ENCODE measurements at places on chromosomes 7 and 10.

- no peak for DNase-seq
Observed at GRCh38 chr10:14507781-14508180, 177.1 kb upstream of the FRMD4A start.

GRCh38 chr10:106044503-106044902 lies 1120.0 kb downstream of the SORCS1 start:
- no peak for DNase-seq

- no peak for DNase-seq
Observed at GRCh38 chr7:69885431-69885830, 287.2 kb downstream of the AUTS2 start.

GRCh38 chr7:12646139-12646538 lies 41.3 kb upstream of the ARL4A start:
- DNase-seq, result no peak

DNA sequence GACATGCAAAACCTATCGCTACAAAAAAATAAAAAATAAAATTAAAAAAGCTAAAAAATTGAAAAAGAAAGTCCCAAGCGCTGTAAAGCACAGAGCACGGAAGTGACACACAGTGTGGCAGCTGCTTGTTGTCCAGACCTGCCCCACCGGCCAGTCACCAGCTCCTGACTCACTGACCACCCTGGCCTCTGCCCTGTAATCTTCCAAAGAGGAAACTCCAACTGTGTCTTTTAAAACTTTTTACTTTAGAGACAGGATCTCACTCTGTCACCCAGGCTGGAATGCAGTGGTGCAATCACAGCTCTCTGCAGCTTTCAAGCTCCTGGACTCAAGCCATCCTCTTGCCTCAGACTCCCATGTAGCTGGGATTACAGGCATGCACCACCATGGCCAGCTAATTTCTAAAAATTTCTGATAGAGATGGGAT lies 23.6 kb downstream of the GNA12 start:
- DNase-seq, result no peak

DNA sequence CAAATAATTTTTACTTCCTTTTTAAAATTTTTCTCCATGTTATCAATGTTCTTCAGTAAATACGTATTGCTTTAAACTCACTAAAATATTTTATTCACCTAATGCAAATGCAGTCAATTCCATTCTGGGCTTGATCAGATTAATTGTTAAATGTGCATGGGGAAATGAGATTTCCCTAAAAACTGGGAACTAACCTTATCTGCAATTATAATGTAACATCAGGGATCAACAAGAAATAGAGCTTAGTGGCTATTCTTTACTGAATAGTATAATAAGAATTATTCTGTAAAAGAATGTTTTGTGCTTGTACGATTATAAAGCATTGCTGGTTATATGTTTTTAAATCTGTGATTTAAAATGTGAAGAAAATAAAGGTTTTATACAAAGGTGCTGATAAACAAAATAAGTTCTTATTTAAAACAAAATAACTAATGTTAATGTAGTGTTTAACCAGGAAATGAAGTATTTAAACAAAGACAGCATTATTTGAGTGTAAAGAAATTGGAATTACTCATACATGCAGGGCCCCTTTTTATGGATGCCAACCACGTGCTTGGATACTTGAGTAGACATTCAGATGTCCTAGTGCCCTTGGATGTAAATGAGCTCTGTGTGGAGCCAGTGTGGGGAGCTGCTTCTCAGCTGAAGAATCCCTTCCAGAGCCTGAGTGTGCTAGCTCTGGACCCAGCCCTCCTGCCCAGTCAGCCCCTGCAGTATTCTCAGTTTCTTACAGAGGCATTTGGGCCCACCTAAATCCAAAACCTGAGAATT lies 84.2 kb downstream of the REEP3 start:
- DNase-seq, result no peak

- peak; percentile 46 for DNase-seq
Observed at GRCh38 chr7:774161-775109, 47.4 kb upstream of the PRKAR1B start.

DNA sequence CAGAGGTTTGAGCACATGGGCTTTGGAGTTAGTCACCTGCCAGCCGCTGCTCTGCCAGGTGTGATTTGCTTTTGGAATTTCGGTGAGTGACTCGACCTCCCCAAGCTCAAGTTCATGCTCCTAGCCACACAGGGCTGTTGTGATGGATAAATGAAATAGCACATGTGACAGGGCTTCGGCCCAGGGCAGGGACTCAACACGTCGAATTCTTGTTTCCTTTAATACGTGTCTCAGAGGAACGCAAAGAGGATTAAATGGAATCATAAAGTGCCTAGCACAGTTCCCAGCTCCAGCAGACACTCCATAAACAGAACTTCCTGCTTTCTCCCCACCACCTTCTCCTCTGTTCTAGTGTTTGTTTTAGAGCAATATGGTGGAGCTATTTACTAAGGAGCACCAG lies 88.3 kb upstream of the CHST15 start:
- DNase-seq, result no peak

- DNase-seq, result no peak
Observed at GRCh38 chr10:96949039-96949683, 117.1 kb downstream of the LCOR start.

DNA sequence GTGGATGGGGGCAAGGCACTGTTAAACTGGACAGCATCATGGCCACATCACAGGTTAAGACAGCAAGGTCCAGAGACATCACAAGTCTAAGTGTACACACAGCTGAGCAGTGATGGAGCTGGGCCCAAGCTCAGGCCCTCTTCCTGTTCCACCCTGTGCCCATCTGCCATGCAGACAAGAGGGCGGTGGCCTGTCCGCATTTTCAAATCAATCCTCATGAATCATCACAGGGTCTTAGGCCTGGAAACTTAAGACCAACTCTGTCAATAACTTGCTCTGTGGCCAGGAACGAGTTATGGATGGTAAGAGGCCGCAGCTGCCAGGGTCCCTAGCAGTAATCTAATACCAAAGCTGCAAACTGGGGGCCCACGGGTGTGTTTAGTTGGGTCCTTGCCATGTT lies 3.2 kb downstream of the C10orf105 start:
- DNase-seq, result no peak

DNA sequence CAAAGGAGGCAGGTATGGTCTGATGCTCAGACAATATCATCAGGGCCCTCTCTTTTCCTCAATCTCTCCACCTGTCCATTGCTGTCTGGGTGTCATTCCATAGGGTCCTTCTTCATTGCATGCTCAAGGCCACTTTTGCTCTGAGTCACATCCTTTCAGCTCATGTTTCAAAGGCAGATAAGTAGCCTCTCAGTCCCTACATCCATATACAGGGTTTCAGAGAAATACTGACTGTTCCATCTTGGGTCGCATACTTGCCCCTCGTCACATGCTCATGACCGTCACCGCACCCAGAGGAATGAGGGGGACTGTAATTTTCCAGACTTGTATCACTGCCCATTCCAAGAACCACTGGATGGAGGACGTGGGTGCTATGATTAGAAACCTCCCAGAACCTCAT lies 93.4 kb downstream of the FAM107B start:
- DNase-seq, result no peak

- no peak for DNase-seq
Observed at GRCh38 chr7:45985902-45986301, 64.8 kb upstream of the IGFBP3 start.

GRCh38 chr10:26384600-26384999 lies 53.5 kb upstream of the APBB1IP start:
- no peak for DNase-seq

- peak; percentile 29 for DNase-seq
Observed at GRCh38 chr10:29838539-29838938, 203.8 kb upstream of the SVIL start.

- no peak for DNase-seq
Observed at GRCh38 chr10:111323389-111323966, 246.6 kb downstream of the ADRA2A start.

GRCh38 chr7:135326636-135327280 lies 93.1 kb downstream of the STRA8 start:
- no peak for DNase-seq

DNA sequence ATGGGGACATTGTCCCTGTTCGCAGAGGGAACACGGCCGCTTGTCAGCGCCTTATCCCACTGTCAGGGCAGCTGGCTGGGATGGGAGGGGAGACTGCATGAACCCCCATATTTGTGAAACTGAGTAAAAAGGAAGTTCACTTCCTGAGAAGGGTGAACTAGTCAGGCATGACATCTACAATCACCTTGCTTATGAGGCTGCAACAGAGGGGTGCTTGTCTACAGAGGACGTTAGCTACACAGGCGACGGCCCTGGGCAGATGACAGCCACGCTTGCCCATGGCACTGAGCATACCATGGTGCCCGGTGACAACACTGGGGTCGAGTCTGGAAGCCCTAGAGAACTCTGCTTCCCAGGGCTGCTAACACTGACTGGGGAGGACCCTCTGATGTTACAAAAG lies 46.0 kb upstream of the KDM7A start:
- no peak for DNase-seq

- peak; percentile 37 for DNase-seq
Observed at GRCh38 chr10:34808801-34809745, 6.0 kb downstream of the PARD3 start.

- no peak for DNase-seq
Observed at GRCh38 chr7:16397501-16398145, 23.7 kb downstream of the CRPPA start.

DNA sequence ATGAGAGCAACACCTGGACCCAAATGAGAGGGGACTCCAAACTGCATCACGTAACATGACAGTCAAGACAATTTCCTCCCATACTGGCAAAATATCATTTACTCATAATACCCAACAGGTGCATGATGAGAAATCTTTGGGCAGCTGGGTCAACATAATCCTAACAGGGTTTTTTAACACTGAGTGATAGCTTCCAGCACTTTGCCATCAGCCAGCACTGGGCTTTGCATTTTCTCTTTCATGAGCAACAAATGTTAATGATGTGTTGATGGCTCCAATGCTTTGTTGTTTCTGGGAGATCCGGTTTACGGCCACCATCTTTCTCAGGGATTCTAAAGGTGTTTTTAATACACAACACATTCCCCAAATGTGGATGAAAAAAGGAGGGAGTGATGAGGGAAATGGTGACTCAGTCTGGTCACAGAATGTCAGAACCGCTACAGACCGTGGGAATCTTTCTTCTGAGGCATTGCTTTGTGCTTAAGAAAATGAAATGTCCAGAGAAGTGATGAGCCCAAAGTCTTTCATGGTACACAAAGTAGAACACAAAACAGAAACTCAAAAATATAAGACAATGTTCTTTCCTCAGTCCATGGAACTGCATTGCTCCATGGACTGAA lies 705.7 kb upstream of the IGFBP3 start:
- DNase-seq, result no peak

DNA sequence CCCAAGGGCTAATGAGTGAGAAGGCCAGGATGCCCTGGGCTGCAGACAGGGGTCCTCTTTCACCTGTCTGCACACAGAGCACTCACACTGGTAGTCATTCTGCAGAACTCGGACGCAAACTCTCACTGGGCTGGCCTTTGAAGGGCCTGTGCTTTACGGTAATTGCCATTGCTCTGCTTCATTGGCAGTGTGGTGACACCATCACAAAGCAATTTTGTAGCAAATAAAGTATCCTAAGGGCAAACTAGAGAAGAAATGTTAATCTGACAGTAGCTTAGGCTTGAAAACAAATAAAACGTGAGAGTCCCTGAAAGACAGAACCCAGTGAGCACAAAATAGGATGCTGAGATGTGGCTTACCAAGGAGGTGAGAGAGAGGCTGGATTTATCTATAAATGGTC lies 30.6 kb upstream of the FIGNL1 start:
- DNase-seq, result no peak

DNA sequence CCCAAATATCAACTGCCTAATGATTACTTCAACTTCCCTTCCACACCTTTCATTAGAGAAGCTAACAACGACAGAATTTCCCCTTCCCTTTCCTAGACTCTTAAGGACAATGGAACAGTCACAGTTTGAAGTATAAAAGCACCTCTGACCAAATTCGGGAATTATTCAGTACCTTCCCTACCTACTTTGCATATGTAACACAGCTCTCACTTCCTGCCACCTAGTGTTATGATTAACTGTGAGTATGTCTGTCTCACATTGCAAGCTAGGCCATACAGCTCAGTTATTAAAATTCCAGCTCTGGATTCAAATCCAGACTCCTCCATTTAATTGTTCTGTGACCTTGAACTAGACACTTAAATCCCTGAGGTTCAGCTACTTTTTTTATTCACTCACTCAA lies 44.8 kb upstream of the HPSE2 start:
- no peak for DNase-seq

DNA sequence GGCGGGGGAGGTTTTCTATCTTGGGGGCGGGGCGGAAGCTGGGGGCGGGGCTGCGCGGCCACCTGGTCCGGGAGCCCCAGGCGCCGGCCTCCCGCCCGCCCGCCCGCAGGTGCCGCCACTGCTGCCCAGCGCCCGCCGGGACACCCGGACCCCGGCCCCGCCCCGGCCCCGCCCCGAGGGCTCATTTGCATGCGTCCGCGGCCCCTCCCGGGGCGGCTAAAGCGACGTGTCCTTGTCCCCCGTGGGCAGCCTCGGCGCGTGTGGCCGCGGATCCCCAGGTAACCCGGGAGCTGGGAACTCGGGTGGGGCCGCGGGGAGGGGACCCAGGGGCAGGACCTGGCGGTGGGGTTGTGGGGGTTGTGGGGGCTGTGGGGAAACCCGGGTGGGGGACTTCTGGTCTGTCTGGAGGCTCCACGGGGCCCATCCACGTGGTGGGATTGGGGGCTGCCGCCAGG lies at the start of gene BHLHA15:
BHLHA15 (plus strand) TSS at position 219 of the 455 bp plus-strand sequence. CDS start 871 bp downstream, outside the sequence.
- DNase-seq, result no peak

DNA sequence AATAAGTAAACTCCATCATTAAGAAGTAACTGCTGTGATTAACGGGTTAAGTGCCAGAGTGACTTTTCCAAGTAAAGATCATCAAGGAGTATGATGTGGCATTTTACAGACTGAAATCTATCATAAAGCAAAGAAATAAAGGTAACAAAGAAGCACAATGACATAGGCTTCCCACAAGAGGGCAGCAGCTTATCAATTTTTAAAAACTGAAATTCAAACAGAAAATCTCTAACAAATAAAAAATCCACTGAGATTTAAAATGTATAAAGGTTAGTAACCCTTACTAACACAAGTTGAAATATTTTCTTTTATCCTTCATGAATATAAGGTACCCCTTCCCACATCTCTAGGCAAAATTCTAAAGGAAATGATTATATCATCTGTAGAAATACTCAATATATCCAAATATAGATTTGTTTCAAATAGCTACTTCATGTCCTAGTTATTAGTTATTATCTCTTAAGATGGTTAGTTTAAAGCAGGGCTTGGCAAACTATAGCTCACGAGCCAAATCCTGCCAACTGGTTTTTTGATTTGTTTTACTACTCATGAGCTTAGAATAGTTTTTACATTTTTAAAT lies 29.2 kb downstream of the FAM3C start:
- no peak for DNase-seq

- DNase-seq, result peak; percentile 29
Observed at GRCh38 chr7:135761751-135762488, 13.3 kb upstream of the FAM180A start.

DNA sequence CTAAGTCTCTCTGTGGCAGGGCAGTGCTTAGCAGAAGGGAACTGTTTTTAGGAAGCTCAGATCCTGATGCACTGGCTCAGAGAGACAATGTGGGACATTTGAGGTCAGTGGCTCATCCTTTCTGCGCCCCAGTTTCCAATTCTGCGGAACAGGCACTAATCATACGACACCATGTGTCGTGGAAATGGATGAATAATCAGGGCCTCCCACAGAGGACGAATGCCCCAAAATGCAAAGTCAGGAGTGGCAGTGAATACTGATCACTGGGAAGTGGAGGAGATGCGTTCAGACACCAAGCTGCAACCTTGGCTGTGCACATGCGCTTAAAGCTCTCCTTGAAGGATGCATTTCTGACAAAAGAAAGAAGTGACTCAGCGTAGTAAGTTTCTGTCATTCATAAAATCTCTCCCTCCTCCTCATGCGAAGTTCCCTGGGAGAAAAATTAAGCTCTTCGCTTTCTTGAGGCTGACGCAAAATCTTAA lies 21.9 kb upstream of the ECHDC3 start:
- DNase-seq, result no peak
